ENCODE measurements at places on chromosomes 6 and 20.

DNA sequence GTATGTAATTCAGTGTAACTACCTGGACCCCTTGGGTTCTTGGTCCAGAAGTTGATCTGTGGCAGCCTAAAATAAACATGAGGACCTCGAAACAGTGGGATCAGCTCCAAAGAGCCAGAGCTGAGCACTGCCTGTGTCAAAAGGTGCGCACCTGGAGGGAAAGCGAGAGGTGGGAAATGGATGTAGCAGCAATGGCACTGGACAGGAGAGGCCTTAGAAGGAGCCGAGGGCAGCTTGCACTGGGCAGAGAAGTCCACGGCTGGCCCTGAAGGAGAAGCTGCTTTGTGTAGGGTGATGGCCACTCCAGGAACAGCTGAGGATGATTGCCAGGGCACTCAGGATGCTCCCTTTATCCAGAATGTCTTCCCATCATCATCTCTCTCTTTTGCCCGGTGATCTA lies 213.9 kb upstream of the SNX9 start:
- no peak for DNase-seq

GRCh38 chr6:11039040-11039439 lies 5.1 kb downstream of the ELOVL2 start:
- DNase-seq = no peak

DNA sequence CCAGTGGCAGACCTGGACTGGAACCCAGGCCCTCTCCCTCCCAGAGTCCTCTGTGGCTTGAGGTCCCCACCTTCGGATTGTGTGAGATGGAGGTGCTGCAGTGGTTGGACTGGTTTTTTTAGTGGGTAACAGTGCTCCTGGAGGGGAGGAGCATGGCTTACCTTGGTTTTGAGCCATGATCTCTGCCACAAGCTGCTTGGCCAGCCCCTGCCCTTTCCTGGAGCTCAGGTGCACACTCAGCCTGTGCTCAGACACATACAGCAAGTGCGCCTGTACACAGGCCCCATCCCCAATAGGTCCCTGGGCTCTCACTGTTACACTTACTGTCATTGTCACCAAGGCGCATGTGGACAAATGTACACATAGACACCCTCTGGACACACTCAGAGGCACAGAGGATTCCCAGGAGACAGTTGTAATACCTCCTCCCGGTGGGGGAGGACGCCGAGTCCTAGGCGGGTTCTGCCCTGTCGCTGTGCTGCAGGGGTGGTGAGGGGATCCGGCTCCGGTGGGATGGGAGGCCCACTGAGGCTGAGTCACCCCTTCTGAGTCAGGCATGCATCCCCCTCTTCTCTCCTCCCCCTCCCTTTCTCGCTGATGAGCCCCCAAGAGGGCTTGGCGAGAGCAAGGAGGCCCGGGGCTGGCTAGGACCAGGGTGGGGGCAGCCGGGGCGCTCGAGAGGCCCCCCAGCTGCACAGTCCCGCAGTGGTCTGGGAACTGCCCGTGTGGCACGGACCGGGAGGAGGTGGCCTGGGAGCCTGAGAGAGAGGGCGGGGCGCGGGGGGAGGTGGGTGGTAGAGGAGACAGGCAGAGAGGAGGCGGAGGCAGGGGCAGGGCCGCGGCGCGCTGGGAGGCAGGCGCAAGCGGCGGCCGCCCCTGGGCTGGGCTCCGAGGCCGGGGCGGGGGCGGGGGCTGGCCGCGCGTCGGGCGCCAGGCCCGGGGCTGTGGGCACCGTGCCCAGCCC lies 522 bp upstream of the EPB41L1 start:
- no peak for DNase-seq

DNA sequence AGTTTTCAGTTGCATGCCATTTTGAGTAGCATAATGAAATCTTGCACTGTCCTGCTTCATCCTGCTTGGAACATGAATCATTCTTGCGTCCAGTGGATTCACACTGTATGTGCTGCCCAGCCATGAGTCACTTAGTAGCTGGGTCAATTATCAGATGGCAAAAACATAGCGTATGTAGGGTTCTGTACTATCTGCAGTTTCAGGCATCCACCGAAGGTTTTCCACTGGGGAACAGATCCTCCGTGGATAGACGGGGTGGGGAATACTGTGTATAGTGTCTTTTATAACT lies 61.4 kb downstream of the IL22RA2 start:
- DNase-seq = no peak

GRCh38 chr6:17281497-17282481 lies 628 bp downstream of the RBM24 start:
- no peak for DNase-seq

DNA sequence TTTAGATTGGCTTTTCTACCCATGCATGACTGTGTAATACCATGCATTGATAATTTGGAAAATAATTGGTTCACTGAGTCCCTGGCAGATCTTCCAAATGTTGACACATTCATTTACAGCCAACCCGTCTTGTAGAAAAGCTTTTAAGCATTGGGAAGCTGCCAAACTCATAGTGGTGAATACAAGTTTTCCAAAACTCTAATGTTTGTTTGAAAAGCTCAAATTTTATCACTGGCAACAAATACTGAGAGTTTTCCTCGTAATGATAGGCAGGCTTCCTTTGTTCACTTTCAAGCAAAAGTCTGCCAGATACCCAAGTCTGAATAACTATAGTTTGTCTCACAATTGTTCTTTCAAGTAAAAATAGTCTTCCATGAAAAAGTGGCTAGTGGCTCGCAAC lies 143.0 kb downstream of the FIG4 start:
- no peak for DNase-seq

GRCh38 chr6:93165850-93166430 lies 253.4 kb downstream of the EPHA7 start:
- no peak for DNase-seq

DNA sequence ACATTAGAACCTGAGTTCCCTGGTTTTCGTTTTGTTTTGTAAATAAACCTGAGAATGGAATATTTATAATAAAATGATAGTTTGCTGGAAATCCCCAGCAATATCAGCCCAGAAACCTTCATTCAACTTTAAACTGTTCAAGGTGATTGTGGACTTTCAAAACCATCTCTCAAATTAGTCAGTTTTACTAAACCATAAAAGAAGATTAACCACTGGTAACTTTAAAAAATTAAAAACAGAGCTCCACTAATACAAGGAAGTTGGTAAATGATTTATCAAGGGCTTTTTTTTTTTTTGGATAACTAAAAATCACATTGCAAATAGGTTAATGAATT lies 10.0 kb downstream of the MBOAT1 start:
- DNase-seq = no peak

Data from CD4-positive, alpha-beta T cell treated with Interleukin-6 at 100 ng/mL for 8 hours (primary cell).